ENCODE measurements at places on chromosomes 6 and 20. TPM values are rescaled to one million over a fixed set of nuclear protein-coding genes. Genes with fewer than 3 reads are reported as not detected.

TSHZ2 gene
- total RNA-seq, result 0.30 TPM

DNA sequence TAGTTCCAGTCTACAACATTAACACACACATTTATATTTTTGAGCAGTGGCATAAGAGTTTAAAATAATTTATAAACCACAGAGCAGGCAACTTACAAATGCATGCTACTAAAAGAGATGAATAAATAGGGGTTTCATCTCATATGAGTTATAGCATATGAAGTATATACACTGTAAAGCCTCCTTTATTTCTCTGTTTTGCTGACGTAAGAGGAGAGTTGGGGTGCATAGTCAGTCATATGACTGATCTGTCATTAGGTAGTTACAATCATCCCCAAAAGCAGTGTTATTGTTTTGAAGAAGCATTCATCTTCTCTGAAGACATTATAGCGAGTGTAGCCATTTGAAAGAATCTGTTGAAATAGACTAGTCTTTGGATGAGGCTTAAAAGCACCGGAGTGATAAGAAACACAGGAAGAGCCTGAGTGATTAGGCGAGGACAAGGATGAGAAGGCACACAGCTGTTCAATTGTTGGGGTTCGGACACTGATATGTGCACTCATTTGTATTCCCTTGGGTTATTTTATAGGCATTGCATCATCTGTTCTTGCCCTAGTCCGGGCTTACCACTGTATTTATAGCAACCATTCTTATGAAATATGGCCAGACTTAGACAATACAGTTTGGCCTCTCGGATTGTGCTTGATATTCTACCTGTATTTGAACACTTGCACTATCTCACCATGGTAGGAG is 325.7 kb downstream of the SAMD5 start:
- H3K36me3 ChIP-seq, result no peaks in the 10 kb centered on the region
- no peak for DNase-seq
- H3K4me1 ChIP-seq, result no peaks in the 10 kb centered on the region
- no peak overlapping the region for H3K4me3 ChIP-seq
- H3K27me3 ChIP-seq, result no peaks in the 10 kb centered on the region

DNA sequence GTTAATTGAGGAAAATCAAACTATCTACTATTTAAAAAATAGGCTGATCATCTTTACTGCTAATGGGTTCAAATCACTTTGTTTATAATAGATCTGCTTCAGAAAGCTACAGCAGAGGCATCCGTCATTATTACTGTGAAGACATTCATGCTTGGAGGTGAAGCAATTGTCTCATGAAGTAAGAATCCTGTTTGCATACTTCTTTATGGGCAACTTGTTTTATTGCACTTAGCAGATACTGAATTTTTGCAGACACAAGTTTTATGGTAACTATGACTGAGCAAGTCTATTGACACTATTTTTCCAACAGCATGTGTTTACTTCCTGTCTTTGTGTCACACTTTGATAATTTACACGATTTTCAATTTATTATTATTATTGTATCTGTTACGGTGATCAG is 573.9 kb downstream of the RFPL4B start:
- no peaks in the 10 kb centered on the region for H3K4me1 ChIP-seq
- H3K4me3 ChIP-seq, result no peak overlapping the region
- no peaks in the 10 kb centered on the region for H3K27me3 ChIP-seq
- no peak for DNase-seq

IP6K3 gene
- 0.22 TPM for total RNA-seq

- no peaks in the 10 kb centered on the region for H3K4me1 ChIP-seq
- H3K27me3 ChIP-seq, result no peaks in the 10 kb centered on the region
- no peaks in the 10 kb centered on the region for H3K36me3 ChIP-seq
- no peak overlapping the region for H3K27ac ChIP-seq
- DNase-seq, result no peak
- H3K4me3 ChIP-seq, result no peak overlapping the region
Observed at GRCh38 chr6:62345962-62346689, 60.1 kb upstream of the KHDRBS2 start.

RAET1L gene
- total RNA-seq, result not detected

PAK5 gene
- 0.44 TPM for total RNA-seq

WFDC10A gene
- not detected for total RNA-seq

DNA sequence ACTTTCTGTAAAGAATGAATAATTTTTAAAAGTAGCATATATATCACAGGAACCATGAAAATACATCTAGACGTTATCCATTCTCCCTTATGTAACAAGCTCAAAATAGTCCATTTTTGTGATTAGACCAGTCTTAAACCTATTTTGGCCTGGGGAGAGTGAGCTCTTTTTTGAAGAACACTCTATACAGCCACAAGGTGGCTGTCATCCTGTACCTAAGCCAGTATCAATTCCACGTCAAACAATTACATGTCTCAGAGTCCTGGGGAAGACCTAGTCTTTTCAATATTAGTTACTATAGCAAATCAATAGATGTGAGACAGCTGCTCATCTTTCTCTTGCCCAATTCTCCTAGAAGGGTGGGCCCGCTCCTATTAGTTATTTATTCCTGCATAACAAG is 28.4 kb downstream of the FBXO5 start:
- H3K4me1 ChIP-seq, result no peaks in the 10 kb centered on the region
- H3K27me3 ChIP-seq, result no peaks in the 10 kb centered on the region
- DNase-seq, result no peak
- H3K36me3 ChIP-seq, result no peaks in the 10 kb centered on the region
- no peak overlapping the region for H3K27ac ChIP-seq

CLPSL1 gene
- not detected for total RNA-seq

IMPG1 gene
- total RNA-seq, result not detected

MYBL2 gene
- total RNA-seq, result 207 TPM

DNA sequence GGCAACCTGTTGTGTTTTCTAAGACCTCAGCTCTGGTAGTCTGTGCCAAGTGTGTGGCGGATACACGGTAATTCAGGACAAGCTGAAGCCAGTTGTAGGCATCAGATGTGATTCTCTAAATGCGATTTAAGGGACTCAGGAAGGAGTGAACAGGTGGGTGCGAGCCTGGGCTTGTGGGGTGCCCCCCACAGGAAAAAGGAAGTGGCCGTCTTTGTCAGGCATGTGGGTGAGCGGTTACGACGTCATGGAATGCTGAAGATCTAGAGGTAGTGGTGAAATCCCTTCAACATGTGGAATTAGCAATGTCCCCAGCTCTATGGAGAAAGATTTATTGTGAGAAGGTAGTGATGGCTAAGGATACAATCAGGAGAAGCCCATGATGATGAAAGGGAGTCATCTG is 95.1 kb upstream of the EXOC2 start:
- DNase-seq, result no peak
- H3K4me3 ChIP-seq, result no peak overlapping the region
- no peak overlapping the region for H3K27ac ChIP-seq
- no peaks in the 10 kb centered on the region for H3K36me3 ChIP-seq
- no peaks in the 10 kb centered on the region for H3K27me3 ChIP-seq

DNA sequence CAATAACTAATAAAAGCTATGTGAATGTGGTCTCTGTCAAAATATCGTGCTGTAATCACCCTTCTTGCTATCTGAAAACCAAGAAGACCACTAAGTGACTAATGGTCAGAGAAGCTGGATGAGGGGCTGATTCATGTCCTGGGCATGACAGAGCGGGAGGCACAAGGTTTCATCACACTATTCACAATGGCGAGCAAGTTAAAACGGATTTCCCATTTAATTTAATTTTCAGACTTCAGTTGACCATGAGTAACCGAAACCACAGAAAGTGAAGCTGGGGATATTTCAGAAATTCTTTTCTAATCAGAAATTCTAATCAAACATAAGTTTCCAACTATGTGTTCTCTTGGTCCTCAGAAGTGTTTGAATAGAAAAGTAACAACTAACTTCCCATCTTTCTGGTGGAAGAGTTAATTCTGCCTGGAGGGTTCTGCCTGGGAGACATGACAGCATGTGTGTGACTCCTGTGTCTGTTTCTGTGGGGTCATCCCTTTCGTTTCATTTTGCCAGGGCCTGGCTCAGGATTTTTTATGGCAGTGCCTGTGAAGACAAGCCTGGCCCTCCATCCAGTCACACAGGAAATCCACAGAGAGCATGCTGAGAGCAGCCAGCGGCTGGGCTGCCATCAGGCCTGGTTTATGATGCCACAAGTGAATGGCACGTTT is 98.9 kb downstream of the FAM120B start:
- H3K36me3 ChIP-seq, result no peaks in the 10 kb centered on the region
- peaks cover 19% of the 10 kb centered on the region for H3K4me1 ChIP-seq
- H3K4me3 ChIP-seq, result no peak overlapping the region
- DNase-seq, result no peak
- no peak overlapping the region for H3K27ac ChIP-seq

RAB44 gene
- total RNA-seq, result not detected

DNA sequence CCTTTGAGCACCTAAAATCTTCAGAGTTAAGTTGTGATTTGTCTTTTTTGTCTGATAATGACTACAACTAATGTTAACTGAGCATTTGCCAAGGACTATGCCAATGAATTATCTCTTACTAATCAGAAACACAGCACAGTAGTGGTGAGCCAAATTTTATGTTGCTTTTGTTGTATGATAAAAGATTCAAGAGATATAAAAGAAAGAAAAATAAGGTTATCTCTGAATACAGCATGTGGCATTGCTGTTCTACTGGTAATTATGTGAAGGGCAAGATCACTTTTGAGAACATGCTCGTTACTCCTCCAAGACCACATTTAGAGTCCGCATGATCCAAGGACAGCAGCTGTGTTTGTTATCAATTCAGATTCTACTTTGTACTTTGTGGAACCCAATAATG is 133.4 kb upstream of the MYLIP start:
- H3K27me3 ChIP-seq, result no peaks in the 10 kb centered on the region
- no peak overlapping the region for H3K27ac ChIP-seq
- H3K4me3 ChIP-seq, result no peak overlapping the region
- no peaks in the 10 kb centered on the region for H3K36me3 ChIP-seq
- H3K4me1 ChIP-seq, result peaks cover 11% of the 10 kb centered on the region
- DNase-seq, result no peak

GRCh38 chr6:56230976-56231566 is 16.3 kb downstream of the COL21A1 start:
- no peaks in the 10 kb centered on the region for H3K4me1 ChIP-seq
- H3K36me3 ChIP-seq, result no peaks in the 10 kb centered on the region
- no peak overlapping the region for H3K27ac ChIP-seq

- DNase-seq, result no peak
- H3K27me3 ChIP-seq, result no peaks in the 10 kb centered on the region
- H3K4me3 ChIP-seq, result no peak overlapping the region
- H3K4me1 ChIP-seq, result no peaks in the 10 kb centered on the region
- H3K27ac ChIP-seq, result no peak overlapping the region
- no peaks in the 10 kb centered on the region for H3K36me3 ChIP-seq
Observed at GRCh38 chr6:99369533-99369932, 20.1 kb upstream of the FAXC start.

GRCh38 chr6:111601886-111602285 is 3.8 kb downstream of the TRAF3IP2 start:
- H3K4me1 ChIP-seq, result peaks cover 15% of the 10 kb centered on the region
- no peaks in the 10 kb centered on the region for H3K36me3 ChIP-seq
- no peak for DNase-seq

DNA sequence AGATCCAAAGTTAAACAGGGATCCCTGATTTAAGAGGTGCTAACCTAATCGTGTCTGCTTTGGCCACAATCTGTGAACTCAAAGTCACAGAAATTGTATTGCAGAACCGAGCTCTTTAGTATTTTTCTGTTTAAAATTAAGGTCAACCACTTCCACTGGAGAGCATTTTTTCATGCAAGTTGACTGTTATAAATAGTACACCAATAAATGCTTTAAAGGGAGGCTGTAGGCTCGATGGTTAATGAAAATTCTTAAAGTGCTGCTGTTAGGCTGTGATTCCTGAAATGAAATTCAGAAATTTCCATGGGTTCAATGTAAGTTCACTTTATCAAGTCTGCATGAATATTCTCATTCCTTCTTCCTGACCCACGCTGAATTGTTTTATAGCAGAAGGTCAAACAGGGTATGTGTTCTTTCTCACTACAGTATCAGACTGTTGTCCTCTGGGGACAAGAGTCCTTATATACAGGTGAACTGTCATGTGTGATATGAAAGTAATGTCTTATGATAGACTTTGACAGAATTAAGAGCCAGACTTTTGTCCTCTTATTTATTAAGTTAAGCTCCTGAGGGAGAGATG is 92.5 kb upstream of the HDGFL1 start:
- no peaks in the 10 kb centered on the region for H3K27me3 ChIP-seq
- no peak overlapping the region for H3K4me3 ChIP-seq
- no peak for DNase-seq
- no peaks in the 10 kb centered on the region for H3K4me1 ChIP-seq

GRCh38 chr6:149840345-149841075 is 23.6 kb downstream of the LRP11 start:
- no peak overlapping the region for H3K27ac ChIP-seq
- peak; percentile 84 for DNase-seq
- H3K4me1 ChIP-seq, result no peaks in the 10 kb centered on the region
- no peaks in the 10 kb centered on the region for H3K27me3 ChIP-seq

GRCh38 chr20:52015155-52015554 is 176.4 kb downstream of the ZFP64 start:
- H3K36me3 ChIP-seq, result no peaks in the 10 kb centered on the region
- no peak overlapping the region for H3K4me3 ChIP-seq
- peaks cover 3% of the 10 kb centered on the region for H3K4me1 ChIP-seq
- H3K27me3 ChIP-seq, result no peaks in the 10 kb centered on the region
- DNase-seq, result no peak

CCN6 gene
- not detected for total RNA-seq

DNA sequence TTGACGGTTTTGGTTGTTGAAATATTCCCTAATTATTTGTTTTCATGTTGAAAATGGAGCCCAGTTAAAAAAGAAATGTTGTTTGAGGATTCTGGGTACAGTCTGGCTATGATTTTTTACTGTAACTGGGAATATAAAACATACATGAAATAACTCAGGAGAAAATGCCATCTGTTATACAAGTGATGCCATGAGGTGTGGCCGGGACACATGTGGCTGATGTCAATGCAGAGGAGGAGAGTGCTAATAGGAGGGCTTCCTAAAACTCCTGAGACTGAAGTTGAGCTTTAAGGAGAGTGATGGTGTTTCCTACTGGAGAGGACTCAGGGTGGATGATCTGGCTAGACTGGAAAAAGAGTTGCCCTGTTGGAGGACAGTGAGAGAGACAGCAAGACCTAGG is 12.7 kb downstream of the SCAND1 start:
- H3K27ac ChIP-seq, result no peak overlapping the region
- H3K4me1 ChIP-seq, result peaks cover 8% of the 10 kb centered on the region
- H3K27me3 ChIP-seq, result no peaks in the 10 kb centered on the region
- no peak overlapping the region for H3K4me3 ChIP-seq

DNA sequence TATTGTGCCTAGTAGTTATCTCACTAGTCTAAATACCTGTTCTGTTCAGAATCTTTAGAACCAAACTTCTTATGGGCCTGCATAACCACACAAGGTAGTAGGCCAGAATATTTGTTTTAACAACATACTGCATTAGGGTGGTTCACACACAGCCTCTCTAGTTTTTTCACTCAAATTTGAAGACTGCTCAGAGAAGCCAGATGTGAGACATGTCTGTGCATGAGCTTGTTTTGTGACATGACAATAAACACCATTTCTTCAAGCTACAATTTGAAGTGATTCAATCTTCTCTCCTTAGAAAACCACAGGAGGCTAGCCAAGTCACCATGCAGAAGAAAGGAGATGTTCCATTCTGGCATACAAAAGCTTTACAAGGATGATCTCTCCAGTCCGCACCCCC is 135.6 kb downstream of the MMS22L start:
- peaks cover 7% of the 10 kb centered on the region for H3K36me3 ChIP-seq
- H3K27me3 ChIP-seq, result no peaks in the 10 kb centered on the region
- no peaks in the 10 kb centered on the region for H3K4me1 ChIP-seq
- no peak overlapping the region for H3K27ac ChIP-seq
